ENCODE measurements at places on chromosomes 4 and X.

GRCh38 chr4:21768349-21769310, 179.9 kb downstream of the KCNIP4 start:
- no peak for DNase-seq

DNA sequence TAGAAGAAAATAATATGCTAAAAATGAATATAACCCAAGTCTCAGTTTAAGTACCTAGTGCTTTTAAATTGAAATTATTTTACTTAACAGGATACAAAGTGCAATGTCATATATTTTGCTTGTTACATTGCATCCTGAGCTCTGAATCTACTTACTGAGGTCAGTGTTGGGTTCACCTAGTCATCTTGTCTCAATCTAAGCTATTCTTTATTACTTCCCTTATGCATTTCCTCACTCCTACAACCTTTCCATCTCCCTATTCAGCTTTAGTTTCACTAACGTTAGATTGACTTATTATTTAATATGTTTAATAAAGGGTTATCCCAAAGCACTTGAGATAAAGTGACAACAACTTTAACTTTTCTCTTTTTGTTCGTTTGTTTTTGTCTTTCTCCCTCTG, 483.7 kb downstream of the FSTL5 start:
- no peak for DNase-seq

DNA sequence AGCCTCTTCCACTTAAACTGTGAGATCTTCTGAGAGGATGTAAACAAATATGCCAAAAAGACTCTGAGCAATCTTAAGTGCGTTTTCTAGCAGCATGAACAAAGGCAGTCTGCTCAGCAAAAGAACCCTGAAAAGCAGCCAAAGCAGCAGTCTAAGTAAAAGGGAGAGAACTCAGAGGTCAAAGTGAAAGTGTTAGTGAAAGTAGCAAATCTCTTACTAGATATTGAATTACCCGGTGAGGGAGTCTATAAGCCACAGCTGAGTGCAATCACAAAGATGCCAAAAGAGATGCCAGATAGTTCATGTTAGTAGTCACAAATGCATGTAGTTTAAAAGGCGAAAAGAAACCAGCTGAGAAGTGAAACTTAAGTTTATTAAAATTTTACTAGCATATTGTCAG, 7.9 kb upstream of the GNRHR start:
- DNase-seq, result no peak

DNA sequence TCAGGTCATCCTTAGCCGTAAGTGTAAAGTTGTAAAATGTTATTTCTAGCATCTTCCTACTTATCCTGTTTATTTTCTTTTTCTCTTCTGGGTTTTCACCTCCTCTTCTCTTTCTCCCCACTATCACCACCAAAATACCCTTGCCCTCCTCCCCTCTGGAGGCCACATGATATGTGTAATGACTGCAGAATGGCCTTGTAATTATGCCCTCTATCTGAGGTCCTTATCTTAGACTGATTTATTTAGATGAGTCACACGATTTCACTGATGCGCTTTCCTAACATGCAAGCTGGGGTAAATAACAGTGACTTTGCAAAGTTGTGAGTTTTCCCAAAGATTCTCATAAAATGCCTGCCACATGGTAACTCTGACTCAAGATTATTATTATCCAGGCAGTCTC, 231.8 kb upstream of the GPRIN3 start:
- no peak for DNase-seq

- no peak for DNase-seq
These were observed 119.2 kb upstream of the VCX3B start for GRCh38 chrX:8345473-8345872.

DNA sequence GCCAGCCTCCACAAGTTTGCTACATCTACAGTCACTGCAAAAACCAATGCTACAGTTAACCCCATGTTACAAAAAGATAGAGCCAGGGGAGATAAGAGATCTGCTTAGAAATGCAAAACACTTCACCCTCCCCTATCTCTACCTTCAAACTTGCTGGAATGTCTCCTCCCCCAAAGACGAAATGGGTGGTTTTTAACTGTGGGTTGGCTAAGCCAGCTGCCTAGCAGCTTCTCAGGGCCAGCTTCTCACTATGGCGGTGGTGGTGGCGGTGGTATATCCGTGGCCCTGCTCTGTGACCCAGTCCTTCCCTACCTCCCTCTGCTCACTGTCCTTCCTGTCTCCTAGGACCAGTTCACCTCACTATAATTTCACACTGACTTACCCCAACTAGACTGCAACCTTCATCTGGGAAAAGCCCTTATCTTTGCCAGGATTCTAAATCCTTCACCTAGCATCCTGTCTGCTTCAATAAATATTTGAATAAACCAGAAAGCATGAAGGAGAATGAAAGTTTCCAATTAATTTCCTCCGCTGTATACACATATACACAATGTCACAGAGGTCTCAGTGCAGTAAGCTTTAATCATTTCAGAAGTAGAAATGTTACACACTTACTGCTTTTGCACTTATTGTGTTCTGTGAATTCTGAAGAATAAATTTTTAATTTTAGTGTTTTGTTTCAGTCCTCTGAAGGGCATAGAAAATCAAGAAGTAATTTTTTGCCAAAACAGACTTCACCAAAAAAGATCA, 46.3 kb downstream of the SH3KBP1 start:
- no peak for DNase-seq

- DNase-seq, result no peak
These were observed 239.7 kb downstream of the RAB28 start for GRCh38 chr4:13244444-13244843.

GRCh38 chr4:21864686-21865085, 83.9 kb downstream of the KCNIP4 start:
- DNase-seq, result no peak

- no peak for DNase-seq
These were observed 129.2 kb upstream of the EPHA5 start for GRCh38 chr4:65799513-65799912.

- no peak for DNase-seq
These were observed 64.4 kb upstream of the ACSL4 start for GRCh38 chrX:109797311-109797975.

DNA sequence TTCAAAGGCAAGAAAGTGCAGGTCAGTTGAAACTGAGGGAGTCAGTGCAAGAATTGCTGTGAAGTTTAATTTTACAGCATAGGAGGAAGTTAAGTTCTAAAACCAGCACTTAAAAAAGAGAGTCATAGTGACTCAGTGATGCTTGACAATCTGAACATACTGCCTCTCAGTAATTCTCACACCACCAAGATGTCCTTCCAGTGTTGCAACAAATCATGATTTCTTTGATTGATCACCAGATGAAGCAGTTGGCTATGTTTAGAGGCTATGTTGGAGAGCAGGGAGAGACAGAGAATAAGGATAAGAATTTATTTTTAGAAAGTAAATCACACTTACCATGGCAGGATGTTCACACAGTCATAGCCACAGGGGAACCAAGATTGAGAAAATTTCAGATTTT, 13.2 kb downstream of the TRIM2 start:
- DNase-seq, result no peak

GRCh38 chrX:69032601-69033000, 132.7 kb downstream of the PJA1 start:
- no peak for DNase-seq

DNA sequence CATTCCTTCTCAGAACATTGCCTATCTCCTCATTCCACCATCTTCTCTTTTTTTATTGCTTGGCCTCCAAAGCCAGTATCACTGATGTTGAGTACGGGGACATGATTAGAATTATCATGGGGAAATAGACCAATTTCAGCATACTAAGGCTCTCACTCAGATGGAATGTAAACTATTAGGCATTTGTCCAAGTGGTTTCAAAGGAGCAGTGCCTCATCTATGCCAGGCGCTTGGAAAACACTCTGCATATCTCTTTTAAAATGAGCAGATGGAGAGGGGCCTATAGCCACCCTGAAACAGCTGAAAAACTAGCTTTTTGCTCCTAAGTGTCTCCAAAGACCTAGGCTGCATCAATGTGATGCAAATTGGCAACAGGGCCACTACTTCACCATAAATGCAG, 150.8 kb upstream of the DIPK2B start:
- no peak for DNase-seq

DNA sequence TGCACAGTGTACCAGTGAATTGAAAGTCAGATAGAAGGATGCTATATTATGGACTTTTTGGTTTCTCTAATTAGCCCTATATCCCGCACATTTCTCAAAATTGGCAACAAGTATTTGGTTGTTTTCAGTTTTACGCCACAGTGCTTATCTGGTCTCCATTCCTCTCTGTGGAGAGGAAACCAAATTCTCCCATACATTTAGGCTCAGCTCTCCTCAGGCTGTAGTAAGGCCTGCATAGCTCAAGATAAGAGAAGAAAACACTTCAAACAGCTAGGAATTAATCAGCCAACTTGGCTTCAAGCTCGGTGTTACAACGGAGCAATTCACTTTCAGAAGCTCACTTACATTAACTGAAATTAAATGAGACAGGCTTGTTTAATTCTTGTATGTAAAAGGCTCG, 263.2 kb downstream of the PDHA2 start:
- no peak for DNase-seq

DNA sequence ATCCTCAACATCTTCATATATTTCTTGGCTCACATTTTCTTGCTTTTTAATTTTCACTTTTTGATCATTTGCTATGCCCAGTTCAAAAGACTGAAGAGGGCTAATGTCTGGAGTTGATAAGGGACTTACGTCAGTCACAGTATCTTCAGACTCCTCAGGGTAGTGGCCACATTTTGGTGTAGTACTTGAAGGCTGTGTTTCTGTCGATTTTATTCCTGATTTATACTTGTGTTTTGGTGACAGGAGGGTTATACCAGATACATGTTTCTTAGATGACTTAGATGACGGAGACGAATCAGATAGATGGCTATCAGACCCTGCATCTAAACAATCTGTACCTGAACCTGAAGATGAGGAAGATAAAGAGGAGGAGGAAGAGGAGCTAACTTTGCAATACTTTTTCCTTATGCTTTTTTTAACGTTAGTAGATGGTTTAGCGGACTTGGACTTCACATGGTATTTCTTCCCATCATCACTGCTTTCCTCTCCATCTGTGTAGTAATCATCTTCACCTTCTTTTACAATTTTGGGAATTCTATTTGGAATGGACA, 13.4 kb downstream of the CFAP97 start:
- DNase-seq, result no peak

GRCh38 chr4:114465766-114466165, 132.8 kb upstream of the UGT8 start:
- no peak for DNase-seq

GRCh38 chrX:48045410-48046311, 25.8 kb downstream of the ZNF630 start:
- DNase-seq, result no peak

GRCh38 chr4:93540562-93540961, 288.0 kb upstream of the ATOH1 start:
- DNase-seq, result no peak

GRCh38 chr4:142211444-142211843, 575.1 kb downstream of the IL15 start:
- no peak for DNase-seq

DNA sequence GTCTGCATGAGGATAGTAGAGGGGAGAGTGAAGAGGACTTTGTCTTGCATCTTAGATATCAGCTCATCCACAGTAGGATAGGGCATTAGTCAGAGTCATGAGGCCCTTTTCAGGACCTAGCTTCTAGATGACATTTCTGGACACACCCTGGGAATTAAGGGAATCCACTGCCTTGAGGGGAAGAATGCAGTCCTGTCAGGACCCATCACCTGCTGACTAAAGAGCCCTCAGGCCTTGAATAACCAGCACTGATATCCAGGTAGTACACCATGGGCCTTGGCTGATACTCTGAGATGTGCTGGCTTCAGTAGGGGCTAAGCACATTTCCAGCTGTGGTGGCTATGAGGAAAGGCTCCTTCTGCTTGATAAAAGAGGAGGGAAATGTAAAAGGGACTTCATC, 134.4 kb downstream of the EDA2R start:
- DNase-seq, result no peak

DNA sequence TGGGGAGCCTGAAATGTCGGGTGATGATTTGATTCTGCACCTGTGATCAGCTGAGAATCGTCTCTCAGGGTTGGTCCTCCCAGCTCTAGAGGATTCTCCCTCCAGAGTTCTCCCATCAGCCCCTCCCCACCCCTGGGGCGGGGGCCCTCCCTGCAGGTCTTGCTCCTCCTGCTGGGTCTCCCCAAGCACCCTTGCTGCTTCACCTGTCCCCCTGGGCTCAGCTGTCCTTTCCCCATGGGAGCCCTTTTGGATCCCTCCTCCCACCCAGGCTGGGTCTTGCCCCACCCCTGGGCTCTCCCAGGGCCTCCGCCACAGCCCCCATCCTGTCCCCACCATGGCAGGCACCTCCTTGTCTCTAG, 22.2 kb downstream of the PSAPL1 start:
- DNase-seq, result no peak

- no peak for DNase-seq
These were observed 36.0 kb downstream of the SORBS2 start for GRCh38 chr4:185775792-185776555.

GRCh38 chrX:118562582-118563164, 67.1 kb downstream of the DOCK11 start:
- no peak for DNase-seq

DNA sequence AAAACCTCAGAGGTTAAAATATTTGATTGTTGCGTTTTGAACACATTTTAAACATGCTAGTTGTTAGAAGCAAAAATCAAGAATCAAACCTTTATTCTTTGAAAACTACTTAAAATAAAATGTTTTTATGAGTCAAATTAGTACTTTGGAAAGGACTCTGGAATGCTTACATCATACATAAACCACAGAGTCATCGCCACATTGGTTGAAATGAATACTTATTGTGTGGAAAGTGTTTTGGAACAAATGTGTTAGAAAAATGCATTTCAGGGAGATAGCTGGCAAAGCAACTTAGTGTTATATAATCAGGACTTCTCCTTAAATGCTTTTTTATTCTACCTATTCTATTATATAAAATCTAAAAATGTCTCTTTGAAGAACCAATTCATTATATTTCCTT, 49.4 kb upstream of the CAMK2D start:
- DNase-seq, result no peak

DNA sequence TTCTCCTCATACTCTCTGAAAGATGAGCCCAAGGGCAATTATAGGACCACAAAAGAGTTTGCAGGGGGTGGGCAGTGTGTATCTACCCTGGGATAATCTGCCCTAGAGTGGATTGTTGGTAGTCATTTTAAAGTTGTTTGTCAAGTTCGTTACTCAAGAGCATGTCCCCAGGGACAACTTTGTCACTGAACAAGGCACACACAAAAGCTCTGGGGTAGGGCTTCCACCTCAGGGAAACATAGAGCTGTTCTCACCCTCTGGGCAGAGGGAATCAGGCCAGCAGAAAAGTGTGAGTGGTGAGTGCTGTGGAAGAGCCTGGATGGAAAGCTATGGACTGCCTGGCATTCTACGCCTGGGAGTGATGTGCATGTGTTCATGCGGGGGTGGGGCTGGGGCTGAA, 23.3 kb upstream of the LEF1 start:
- no peak for DNase-seq

DNA sequence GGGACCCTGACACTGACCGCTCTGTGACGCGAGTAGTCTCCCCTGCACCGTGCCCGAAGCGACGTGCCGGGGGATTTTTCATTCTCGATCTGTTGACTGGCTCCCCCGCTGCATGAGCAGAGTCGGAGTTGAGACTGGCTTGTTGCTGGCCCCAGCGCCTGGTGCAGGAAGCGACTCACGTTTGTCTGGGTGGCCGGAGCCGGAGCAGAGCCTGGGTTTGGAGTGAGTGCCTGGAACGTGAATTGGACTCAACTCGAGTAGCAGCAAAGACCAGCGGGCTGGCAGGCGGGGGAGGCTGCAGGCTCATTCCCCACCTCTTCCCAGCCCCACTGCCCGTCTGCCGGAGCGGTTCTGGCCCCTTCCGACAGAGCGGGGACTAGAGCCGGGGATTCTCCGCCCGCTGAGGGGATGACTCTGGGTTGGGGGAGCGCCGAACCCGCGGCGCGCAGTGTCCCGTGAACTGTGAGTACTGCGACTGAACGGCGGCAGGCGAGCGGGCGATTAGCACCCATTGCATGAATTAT, 554 bp downstream of the PCDH7 start:
- DNase-seq, result no peak

Data from cerebellar nuclear complex (tissue), 1 donor.